ENCODE measurements at places on chromosomes 7 and 10.

DNA sequence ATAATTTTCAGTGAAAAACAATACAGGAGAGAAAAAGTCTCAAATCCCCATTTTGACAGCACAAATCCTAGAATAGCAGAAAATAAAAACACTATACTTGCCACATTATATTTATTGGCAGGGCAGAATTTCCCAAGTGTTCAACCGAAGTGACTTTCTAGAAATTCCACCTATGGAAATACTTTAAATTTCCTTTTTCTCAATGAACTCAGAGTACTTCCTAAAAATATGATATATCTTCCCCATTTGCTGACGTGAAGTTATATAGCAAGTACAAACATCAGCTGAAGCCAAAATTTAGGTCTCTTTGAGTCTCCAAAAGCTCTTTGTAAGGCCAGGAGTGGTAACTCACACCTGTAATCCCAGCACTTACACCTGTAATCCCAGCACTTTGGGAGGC, 83.3 kb downstream of the NT5C2 start:
- no peak for DNase-seq

- peak; percentile 32 for DNase-seq
Measured at GRCh38 chr10:47264797-47265281, 35.2 kb upstream of the GDF10 start.

GRCh38 chr7:156764016-156764669, 123.6 kb downstream of the RNF32 start:
- DNase-seq = no peak

DNA sequence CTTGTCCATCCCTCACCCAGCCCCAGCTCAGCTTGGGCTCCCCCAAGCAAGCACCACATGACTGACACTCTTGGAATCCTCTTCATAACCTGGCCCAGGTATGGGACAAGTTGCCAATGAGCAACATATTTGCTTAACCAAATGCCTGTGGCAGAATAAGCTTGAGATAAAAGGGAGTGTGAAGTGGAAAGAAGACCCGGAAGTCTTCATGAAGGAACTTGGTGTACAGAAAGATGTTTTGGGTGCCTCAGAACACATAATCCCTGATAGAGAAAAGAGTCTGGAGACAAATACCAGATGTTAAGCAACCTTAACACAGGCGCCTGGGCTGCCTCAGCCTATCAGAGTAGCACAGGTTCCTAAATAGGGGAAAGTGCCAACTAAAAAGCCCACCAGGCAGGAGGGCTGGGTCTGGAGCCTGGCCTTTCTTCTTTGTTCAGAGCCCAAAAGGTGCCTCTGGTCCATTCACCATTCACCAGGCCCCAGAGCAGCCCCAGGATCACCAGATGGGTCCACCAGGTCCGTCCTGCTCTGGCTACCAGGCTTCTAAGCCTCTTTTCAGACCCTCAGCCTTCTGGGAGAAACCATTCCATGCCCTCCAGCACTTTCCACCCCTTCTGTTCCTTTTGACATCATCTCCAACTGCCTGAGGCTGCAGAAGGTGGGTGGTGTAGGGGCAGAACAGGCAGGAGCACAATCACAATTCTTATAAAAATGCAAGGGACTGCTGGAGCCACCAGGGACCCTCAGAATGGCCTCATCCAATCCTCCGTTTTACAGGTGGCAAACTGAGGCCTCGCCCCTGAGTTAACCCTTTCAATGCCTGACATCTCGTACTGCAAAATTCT, 22.6 kb downstream of the KCNMA1 start:
- no peak for DNase-seq

DNA sequence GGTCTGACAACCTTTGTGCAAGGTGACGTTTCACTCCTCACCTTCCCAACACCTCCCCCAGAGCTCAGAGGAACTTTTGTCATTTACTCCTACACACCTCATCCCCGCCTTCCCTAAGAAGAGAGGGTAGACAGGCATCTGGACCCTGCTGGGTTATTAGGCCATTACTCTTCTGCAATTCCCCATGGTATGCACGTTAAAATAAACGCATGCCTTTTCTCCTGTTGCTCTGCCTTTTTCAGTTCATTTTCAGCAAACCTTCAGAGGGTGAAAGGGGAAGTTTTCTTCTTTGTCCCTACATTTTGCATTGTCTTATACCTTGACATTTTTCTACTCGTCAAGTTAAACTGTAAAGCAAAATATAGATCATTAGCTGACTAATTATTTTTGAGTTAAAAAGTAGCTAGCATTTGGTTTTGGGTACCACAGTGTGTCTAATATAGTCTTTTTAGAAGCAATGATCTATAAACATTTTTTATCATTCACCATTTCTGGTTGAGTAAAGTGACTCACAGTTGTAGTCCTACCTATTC, 10.5 kb upstream of the EDRF1 start:
- DNase-seq = no peak

- no peak for DNase-seq
Measured at GRCh38 chr7:40175725-40176510, 41.1 kb downstream of the SUGCT start.

- no peak for DNase-seq
Measured at GRCh38 chr10:56632537-56632936, 271.5 kb upstream of the ZWINT start.

DNA sequence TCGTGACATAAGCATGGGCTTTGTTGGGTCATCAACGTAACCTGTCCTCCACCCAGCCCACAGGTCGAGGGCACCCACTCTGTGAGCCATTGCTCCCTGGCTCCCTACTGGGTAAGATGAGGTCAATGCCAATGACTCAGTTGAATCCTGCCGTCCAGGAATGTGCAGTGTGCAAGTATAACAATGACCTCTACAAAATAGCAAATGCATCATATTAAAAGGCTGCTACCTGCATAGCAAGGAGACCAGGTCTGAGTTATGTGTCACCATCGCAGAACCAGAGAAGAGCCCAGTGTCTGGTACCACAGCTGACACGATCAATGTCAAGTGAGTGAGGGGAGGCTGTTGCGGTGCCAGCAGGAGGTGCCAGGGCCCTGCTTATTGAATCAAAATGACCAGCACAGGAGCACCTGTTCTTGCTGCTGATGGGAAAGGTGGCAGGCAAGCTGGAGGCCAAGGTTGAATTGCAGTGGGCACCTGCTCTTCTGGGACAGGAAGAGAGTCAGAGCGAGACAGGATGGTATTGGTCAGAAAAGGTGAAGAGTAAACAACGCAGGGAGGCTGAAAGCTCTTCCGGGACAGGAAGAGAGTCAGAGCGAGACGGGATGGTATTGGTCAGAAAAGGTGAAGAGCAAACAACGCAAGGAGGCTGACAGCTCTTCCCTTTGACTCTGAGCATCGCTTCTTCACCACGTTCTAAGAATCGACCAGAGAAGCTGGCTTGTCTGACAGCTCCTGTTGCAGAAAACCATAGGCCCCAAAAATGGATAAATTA, 108.7 kb upstream of the ADAM12 start:
- DNase-seq = no peak

GRCh38 chr7:94782777-94783176, 124.6 kb upstream of the PPP1R9A start:
- no peak for DNase-seq

GRCh38 chr10:28354511-28354910, 51.6 kb upstream of the MPP7 start:
- no peak for DNase-seq

GRCh38 chr7:26090927-26091519, 61.0 kb upstream of the NFE2L3 start:
- DNase-seq = no peak

DNA sequence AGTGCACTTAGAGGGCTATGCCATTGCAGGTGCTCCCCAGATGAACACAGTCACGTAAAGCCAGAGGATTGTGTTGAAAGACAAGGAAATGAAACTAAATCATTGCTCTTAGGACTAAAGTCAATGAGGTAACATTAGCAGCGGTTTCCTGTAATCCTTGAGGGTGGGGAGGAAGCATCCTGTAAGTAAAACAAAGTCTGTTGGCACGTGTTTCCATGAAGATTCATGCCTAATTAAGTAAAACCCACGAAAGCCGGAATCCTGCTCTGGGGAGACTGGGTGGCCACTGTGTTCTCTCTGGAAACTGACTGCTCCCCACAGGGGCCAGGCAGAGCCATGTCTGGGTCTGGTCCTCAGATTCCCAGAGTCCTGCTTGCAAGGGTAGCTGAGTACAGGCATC, 18.3 kb downstream of the STEAP1B start:
- no peak for DNase-seq

GRCh38 chr10:129416155-129416554, 50.9 kb upstream of the MGMT start:
- DNase-seq = no peak

DNA sequence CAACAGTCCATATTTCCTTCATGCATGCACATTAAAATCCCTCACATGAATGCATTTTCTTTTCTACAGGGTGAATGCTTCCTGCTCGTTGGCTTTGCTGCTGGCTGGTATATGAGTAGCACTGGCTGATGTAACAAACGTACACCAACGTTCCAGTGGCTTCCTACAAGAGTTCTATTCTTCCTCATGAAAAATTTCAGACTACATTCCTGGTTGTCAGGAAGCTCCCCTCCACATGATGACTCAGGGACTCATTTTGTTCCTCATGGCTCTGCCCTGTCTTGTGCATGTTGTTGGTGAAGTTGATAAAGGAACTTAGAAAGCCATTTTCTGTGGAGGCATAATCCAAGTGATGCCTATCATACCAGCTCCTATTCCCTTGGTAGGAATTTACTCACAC, 470.7 kb upstream of the KLF6 start:
- DNase-seq = no peak

DNA sequence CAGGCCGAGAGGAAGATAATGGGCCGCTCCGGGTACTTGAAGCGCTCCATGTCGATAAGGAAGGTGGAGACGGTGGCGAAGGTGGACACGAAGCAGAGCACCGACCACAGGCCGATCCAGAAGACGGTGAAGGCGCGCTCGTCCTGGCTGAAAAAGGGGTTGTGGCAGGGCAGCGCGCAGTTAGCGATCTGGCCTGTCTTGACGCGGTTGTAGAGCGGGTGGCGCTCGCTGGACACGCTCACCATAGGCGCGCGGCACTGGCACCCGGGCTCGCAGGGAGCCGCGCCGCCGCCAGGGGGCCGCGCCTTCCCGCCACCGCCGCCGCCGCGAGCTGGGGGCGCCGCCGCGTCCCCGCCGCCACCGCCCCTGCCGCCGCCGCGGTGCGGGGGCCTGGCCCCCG, 1.6 kb downstream of the FZD8 start:
- DNase-seq = no peak

- no peak for DNase-seq
Measured at GRCh38 chr10:132100556-132101349, 35.0 kb downstream of the JAKMIP3 start.

GRCh38 chr7:75850235-75850634, 28.6 kb upstream of the RHBDD2 start:
- no peak for DNase-seq

DNA sequence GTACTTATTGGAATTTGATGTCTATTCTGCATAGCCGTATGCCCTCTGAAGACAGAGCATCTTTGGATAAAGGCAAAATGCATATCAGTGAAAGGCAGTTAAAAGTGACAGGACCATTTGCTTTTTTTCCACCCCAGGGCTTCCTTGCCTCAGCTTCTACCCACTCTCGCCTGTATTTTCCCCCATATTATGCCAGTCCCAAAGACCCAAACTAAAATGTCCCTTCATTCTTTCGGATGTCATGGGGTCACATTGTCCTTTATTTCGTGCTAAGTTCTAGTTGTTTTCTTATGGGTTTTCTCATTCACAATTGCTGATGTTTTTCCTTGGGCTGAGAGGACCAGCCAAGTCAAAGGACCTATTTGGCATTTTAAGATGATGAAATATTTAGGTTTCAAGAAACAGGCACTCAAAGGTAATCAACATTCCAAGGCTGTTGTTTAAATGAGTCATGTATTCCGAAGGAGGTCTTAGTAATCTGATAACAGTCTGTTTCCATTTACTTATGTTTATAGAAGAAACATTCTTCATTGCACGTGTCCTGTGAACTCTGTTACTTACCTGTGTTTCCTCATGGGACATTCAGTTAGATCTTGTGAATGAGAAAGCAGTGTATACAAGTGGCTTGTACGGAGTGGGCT, 74.1 kb downstream of the DNAH11 start:
- DNase-seq = no peak

DNA sequence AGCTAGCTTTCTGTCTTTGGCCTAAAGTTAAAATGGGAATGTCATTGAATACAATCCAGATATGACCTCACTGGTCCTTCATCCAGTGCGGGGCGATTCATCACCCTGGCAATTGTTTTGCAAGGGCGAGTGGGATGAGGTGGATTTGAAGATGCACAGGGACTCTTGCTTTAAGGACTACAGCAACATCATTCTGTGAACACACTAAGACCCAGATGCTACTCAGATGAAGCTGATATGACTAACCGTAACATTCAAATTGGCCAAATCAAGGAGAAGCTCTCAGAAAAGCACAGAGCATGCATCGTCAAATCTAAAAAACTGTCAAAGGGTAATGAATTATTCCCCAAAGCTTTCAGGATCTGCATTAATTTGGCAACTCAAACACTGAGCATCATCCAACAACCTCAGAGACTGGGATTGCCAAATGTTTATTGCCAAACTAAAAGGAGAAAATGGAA, 12.8 kb downstream of the CPA1 start:
- no peak for DNase-seq

DNA sequence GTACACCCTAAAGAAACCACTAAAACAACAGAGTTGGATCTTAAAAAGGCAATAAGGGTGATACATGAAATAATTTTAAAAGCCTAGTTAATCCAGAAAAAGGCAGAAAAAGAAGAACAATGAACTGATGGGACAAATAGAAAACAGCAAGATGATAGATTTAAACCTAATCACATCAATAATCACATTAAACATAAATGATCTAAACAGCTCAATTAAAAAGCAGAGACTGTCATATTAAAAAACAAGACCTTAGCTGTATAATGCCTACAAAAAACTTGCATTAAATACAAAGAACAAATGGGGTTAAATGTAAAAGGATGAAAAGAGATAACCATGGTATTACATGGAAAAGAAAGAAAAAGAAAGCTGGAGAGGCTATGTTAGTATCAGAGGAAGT, 96.2 kb downstream of the RTKN2 start:
- no peak for DNase-seq

- no peak for DNase-seq
Measured at GRCh38 chr7:152663931-152664330, 12.0 kb downstream of the XRCC2 start.

GRCh38 chr7:130963339-130963738, 229.3 kb upstream of the KLF14 start:
- DNase-seq = no peak

DNA sequence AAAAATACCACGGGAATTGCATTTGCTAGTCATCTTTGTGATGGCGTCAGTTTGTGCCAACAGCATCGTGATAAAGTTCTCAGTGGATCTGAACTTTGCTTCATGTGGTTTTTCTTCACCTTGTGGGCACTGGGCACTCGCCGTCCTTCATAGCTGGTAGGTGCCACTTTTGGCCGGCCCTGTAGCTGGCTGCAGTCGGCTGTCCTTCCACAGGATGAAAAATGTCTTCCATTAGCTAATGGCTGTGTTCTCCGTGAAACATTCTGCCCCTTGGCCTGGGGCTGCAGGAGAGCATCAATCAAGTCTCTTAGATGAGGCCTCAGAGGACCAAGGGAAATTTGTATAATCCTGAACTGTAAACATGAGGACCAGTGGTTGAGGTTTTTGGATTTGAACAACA, 145.3 kb downstream of the DYNC1I1 start:
- DNase-seq = no peak

All from stimulated activated CD8-positive, alpha-beta memory T cell treated with anti-CD3 and anti-CD28 coated beads, Interleukin-2, amount 100 ng/mL, for 1 hour (primary cell).